ENCODE measurements at places on chromosomes 12 and 14.

DNA sequence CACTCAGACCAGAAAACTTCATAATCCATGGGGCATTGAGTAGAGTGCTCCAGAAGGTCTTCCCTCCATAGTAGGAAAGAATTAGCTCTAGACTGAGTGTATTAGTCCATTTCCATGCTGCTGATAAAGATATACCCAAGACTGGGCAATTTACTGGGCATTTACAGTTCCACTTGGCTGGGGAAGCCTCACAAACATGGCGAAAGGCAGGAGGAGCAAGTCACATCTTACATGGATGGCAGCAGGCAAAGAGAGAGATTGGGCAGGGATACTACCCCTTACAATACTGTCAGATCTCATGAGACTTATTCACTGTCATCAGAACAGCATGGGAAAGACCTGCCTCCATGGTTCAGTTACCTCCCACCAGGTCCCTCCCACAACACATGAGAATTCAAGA is 300.6 kb upstream of the TMEM132C start:
- DNase-seq: no peak

DNA sequence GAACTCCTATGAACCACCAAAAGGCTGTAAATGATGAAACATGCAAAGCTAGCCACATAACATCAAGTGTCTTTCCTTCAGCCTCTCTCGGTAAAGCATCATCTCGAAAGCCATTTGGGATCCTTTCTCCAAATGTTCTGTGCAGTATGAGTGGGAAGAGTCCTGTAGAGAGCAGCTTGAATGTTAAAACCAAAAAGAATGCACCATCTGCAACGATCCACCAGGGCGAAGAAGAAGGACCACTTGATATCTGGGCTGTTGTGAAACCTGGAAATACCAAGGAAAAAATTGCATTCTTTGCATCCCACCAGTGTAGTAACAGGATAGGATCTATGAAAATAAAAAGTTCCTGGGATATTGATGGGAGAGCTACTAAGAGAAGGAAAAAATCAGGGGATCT is 61.2 kb downstream of the ATG14 start:
- no peak for DNase-seq

DNA sequence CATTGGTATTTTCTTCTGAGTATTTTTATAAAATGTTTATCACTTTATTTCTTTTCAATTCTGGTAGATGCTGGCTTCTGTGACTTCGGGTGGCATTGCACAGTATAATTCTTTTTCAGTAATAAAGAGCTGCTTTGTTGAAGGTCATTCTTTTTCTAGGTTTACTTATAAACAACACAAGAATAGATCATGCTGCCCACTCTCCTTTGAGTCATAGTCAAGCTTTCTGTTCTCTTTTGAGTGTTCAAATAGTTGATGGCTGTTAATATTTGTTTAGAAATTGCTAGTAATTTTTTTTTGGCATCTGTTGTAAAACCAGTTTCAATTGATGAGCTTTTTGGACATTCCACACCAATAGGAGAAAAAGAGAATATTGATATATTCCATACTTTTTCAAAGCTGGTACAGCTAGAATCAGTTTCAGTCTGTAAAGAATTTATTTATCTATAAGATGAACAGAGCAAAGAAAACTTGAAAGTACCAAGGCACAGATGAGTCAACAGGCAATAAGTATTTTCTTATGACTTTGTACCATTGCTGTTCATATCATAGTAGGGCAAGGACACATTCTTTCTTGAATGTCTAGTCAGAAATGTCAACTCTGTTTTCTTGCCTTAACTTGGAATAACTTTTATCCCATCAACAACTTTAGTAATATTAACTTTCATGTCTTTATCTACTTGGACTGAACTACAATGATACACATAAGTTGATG is 513.0 kb upstream of the SEL1L start:
- DNase-seq: no peak

DNA sequence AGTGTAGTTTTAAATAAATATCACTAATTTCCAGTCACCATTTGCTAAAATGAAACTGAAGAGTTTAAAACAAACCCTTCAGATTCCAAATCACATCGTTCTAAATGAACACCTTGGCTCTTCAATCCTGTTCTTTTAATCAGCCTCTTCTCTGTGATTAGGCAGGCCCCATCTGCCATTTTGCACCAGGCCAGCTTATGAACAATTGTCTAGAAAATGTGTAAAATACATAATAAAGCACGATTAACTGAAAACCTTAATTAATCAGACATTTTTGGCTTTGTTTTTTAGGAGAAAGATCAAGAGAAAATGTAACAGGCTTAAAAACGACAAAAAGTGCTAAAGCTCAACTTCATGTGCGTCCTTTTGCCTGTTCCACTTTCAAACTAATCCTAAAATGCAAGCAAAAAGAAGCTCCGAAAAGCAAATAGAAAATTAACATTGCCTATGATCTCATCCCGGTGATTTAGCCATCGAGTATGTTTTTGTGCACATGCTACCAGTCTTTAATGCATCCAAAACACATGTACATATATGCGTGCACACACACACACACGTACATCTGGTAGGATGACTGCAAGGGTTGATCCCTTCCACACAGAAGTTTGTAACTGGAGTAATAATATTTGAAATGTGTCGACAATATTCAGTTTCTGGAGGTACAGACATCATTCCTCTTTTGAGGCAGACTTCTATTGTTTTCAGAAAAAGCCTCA is 288.6 kb downstream of the FOXN3 start:
- DNase-seq: no peak

GRCh38 chr14:31122098-31122611 is 85.4 kb downstream of the HECTD1 start:
- peak; percentile 9 for DNase-seq

DNA sequence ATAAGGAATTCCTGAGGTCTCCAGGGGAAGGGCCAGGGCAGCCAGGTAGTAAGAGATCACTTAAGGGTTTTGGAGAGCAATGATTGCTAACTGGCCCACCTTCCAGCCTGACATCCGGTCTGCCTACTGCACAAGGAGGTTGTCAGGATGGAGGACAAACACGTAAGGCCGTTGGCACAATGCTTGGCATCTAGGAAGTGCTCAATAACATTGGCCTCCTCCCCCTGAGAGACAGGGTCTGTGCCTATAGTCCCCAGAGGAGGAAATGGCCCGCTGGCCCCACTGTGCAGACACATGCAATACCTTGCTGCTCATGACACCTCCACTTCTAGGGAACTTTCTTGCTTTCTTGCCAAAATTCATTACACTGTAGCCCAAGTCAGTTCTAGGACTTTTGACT is 73.2 kb downstream of the NTF3 start:
- no peak for DNase-seq

GRCh38 chr12:47819138-47819895 is 386 bp downstream of the HDAC7 start:
- DNase-seq: no peak

GRCh38 chr12:93895089-93895445 is 217.9 kb downstream of the CRADD start:
- no peak for DNase-seq

- no peak for DNase-seq
Observed at GRCh38 chr12:63919756-63920155, 75.3 kb downstream of the SRGAP1 start.

- peak; percentile 83 for DNase-seq
Observed at GRCh38 chr12:27383429-27384260, 51.0 kb downstream of the BMAL2 start.

GRCh38 chr12:96698521-96698920 is 208.5 kb upstream of the NEDD1 start:
- no peak for DNase-seq

- no peak for DNase-seq
Observed at GRCh38 chr12:114305446-114305845, 100.5 kb downstream of the TBX5 start.

GRCh38 chr12:109595321-109595902 is 21.8 kb downstream of the MVK start:
- DNase-seq: no peak
